ENCODE measurements at places on chromosomes 7 and 10.

DNA sequence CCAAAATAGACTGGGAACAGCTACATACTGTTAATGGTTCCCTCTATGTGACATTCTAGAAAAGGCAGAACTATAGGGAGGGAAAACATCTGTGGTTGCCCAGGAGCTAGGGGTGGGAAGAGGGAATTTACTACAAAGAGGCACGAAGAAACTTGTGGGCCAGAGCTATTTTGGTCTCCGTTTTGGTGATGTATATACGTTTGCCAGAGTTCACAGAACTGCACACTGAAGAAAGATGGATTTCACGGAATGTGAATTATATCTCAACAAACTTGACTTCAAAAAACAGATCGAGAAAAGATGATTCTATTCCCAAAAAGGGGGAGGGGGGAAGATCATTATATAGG, 386 bp upstream of the AS3MT start:
- DNase-seq = no peak

GRCh38 chr10:118501637-118502440, 93.6 kb downstream of the PRLHR start:
- peak; percentile 23 for DNase-seq

DNA sequence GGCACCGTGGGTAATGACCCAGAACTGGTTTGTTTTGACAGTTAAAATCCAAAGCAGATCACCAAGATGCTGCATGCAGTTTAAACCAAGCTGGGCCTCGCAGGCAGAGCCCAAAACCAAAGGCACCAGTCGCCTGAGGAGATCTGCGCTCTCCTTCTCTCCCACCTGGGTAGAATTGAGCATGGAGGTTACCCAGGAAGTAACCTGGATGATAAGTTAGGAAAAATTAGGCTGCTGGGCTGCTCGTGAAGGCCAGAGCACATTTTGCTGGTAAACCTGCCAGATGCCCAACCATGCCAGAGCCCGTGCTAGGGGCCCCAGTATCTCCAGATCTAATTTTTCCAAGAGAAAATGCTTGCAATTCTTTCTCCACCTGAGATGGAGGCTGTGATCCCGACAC, 388.3 kb upstream of the MGMT start:
- DNase-seq = no peak

GRCh38 chr7:142030848-142031247, 35.2 kb downstream of the MGAM start:
- no peak for DNase-seq

GRCh38 chr7:120735791-120736190, 122.2 kb downstream of the TSPAN12 start:
- no peak for DNase-seq

- DNase-seq = no peak
Observed at GRCh38 chr7:66326501-66327215, 121.5 kb downstream of the TPST1 start.

- DNase-seq = peak; percentile 44
Observed at GRCh38 chr7:141039376-141039775, 24.6 kb upstream of the MRPS33 start.

DNA sequence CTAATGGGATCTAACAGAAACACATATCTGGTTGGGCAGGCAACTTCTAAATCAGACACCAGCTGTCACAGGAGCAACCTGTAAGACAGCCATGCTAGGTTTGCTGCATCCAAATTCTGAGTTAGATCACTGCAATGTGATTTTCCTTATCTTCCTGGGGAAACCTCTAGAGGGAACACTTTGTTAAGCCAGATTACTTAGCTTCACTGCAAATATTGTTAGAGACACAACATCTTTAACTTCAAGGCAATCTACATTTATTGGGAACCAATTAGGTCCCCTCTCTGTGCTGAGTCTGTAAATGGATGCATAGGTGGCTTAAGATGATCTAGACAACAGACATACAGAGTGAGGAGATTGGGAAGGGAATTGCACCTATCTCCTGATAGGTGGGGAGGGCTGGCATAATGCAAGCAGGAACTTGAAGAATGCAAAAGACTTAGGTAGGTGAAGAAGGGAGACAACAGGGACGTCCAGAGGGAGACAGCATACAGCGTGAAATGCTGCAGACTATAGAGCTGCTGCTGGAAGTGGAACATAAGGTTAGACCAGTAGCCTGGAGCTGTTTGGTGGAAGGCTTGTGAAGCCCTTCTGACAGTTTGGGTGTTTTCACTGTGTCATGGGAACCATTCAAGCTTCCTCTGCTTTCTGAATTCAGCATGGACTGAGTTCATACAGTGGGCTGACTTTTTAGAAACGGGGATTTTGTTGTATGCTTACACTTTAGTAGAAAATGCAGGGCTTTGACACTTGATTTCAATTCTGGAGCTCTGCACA, 109.8 kb upstream of the ELMO1 start:
- DNase-seq = no peak

GRCh38 chr7:83930262-83930661, 264.3 kb downstream of the SEMA3A start:
- no peak for DNase-seq

- no peak for DNase-seq
Observed at GRCh38 chr10:97277551-97277950, 14.9 kb downstream of the ARHGAP19 start.

GRCh38 chr10:97312897-97313296, 6.2 kb upstream of the FRAT1 start:
- no peak for DNase-seq

DNA sequence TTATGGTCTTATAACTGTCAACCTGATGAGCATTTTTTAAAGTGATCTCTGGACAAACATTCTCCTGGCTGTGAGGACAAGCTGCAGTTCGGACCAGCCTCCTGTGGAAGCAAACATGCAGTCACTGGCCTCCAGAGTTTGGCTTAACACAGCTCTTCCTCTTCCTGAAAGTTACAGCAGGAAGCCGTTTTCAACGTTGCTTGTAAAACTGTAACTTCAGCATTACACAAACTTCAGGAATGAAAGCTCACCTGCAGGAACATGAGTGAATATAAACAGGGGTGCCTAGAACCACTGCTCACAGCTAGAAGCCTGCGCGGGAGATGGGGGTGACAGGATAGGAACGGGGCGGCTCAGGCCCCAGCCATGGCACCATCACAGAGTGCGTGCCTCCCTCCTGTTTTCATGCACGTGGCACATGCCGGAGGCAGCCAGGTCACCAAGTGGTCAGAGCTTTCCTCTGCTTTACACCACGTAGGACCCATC, 292.9 kb upstream of the PITRM1 start:
- DNase-seq = no peak

- no peak for DNase-seq
Observed at GRCh38 chr7:28768577-28769147, 189.5 kb downstream of the TRIL start.

DNA sequence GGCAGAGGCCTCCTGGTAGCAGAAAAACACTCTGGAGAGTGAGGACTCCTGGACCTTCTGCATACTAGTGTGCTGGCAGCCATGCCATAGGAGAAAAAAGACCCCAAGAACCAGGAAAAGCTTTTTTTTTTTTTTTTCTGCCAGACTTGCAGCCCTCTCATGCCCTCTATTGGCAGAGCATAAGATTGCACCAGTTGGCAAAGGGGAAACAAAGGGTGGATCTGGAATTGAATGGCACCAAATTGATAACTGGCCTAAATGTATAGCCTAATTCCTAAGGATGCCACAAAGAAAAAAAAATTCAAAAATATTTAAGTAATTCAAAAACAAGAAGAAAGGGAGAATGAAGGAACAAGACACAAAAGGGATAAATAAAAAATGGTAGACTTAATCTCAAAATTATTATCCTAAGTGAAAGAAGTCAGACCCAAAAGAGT, 112.5 kb upstream of the GHITM start:
- DNase-seq = no peak

DNA sequence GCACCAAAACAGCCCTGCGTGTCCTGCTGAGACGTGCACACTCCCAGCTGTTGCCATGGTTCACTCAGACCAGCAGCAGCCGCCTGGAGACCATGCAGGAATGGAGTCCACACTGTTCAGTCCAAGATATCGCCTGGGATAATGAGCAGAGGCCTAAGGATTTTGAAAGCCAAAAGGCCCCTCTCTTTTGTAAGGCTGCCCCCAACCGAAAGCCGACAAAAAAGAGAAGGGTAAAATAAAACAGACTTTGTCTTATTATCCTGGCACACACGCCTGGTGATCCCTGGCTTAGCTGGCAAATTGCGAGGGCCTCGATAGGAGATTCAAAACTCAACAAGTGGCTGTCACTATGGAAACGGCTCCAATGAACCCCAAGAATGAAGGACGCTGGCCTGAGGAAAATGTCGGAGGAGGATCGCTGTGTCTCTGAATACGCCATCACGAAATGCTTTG, 263.6 kb downstream of the SKIDA1 start:
- no peak for DNase-seq

DNA sequence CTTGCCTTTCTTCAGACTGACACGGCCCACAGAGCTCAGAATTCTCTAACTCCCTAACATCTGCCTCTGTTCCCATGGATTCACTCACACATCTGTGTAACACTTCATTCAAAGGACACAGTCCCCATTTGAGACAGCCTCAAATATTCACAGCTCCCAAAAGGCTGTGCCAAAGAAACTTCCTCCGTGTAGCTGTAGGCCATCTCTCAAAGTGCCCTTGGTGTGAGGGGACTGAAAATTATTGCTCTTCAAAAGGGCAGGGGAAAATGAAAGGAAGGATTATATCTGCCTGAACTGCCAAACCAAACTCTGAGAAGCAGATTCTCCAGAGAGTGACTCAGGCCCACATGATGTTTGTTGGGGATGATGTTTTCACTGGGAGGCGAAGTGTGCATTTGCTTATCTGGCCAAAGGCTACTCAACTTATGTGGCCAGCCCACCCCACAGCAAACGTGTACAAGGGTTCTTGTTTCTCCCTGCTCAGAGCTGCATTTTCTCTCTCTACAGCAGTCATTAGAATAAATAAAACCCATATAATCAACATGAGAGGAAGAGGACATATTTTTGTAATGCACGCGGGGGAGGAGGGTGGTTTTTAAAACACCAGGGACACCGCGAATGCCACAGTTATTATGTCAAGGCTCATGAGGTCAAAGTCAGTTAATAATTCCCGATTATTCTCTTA, 302.4 kb upstream of the NFE2L3 start:
- DNase-seq = peak; percentile 84

- DNase-seq = no peak
Observed at GRCh38 chr10:29408847-29409240, 120.0 kb downstream of the LYZL1 start.

GRCh38 chr7:128214463-128214862, 26.6 kb upstream of the LEP start:
- DNase-seq = no peak

- no peak for DNase-seq
Observed at GRCh38 chr7:47366211-47366610, 215.7 kb downstream of the TNS3 start.

DNA sequence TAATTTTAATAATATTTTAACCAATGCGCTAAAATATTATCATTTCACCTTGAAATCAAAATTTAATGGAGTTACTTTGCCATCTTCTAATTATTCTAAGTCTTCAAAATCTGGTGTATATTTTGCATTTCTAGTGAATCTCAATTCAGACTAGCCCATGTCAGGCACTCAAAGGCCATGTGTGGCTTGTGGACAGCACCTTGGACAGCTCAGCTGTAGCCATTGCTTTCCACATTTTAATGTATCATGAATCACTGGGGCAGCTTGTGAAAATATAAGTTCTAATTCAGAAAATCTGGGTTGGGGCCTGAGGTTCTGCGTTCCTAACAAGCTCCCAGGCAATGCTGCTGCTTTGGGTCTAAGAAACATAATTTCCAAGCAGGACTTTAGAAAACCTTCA, 57.2 kb downstream of the MGAM2 start:
- DNase-seq = peak; percentile 5

- no peak for DNase-seq
Observed at GRCh38 chr7:138297526-138297925, 162.5 kb upstream of the TRIM24 start.

DNA sequence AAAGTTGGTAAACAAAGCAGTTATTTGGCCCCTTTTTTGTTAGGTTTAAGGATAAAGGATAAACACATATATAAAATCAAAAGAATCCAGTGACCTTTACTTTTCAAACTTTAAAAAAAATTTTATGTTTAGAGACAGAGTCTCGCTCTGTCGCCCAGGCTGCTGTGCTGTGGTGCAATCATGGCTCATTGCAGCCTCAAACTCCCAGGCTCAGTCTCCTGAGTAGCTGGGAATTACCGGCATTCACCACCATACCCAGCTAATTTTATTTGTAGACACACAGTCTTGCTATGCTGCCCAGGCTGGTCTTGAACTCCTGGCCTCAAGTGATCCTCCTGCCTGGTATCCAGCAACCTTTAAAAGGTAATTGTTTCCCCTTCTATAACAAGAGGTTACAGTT, 31.3 kb downstream of the GNA12 start:
- DNase-seq = no peak

DNA sequence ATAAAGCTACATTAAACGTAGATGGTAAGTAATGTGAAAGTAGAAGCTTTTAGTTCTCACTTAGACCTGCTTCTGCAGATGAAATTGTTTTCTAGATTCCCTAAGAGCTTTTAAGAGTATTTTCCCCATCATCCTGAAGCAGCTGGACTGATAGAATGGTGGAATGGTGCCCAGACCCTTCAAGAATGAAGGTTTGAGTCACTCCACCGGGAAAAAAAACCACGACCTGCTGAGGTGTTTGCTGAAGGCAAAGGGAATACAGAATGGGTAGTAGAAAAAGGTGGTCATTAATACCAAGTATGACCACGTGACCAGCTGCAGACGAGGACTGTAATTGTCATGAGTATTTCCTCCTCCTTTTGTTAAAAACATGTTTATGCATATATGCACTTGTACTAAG, 79.2 kb upstream of the PTPRZ1 start:
- no peak for DNase-seq

DNA sequence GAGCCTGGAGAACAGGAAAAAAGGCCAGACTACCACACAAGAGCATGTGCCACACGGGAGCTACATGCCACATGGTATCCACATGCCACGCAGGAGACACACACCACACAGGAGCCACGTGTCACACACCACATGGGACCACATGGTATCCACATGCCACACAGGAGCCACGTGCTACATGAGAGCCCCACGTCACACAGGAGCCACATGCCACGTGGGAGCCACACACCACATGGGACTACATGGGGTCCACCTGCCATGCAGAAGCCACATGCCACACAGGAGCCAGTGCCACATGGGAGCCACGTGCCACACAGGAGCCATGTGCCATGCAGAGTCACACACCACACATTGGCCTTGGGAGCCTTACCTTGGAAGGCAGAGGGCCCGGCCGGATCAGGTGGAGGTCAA, 244.4 kb upstream of the PPP2R2D start:
- no peak for DNase-seq

GRCh38 chr10:123869020-123869414, 22.6 kb downstream of the CPXM2 start:
- no peak for DNase-seq

DNA sequence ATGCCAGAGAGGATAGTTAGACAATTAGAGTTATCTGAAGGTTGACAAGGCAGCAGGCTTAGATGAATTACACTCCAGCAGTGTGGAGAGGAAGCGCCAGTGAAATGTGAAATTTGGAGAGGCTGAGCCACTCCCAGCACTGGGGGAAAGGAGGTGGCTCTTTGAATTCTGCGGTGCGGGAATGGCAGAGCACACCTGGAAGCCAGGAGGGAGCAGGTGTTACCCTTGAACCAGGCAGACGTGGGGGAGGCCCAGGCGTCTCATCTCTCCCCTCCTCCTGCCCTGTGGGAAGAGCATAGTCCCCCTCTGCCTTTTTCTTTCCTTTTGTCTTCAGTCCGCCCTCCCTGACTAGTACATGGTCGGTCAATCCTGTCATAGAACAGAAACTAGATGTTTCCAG, 203.1 kb downstream of the DPP6 start:
- no peak for DNase-seq

GRCh38 chr10:87575851-87576250, 71.2 kb downstream of the MINPP1 start:
- DNase-seq = no peak

Measured in H54 (cell line).